Endothelial cell of umbilical vein (primary cell): ENCODE measurements at places on chromosomes 3 and 15. TPM values are rescaled to one million over a fixed set of nuclear protein-coding genes. Genes with fewer than 3 reads are reported as not detected.

DNA sequence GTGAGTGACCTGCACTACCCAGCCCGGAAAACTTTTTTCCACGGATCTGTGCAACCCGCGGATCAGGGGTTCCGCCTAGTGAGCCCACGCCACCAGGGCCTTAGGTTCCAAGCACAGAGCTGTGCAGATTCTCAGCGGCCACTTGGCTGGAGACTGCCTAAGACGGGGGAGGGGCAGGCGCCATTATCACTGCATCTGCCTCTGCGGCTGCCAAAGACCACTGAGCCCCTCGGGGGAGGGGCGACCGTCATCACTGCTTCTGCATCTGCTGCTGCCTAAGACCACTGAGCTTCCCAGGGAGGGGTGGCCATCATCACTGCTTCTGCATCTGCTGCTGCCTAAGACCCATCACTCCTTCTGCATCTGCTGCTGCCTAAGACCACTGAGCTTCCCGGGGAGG, 460.2 kb downstream of the OCA2 start:
- DNase-seq, result no peak

Gene TRAIP
- 11.5 and 13.4 TPM in 2 replicates for total RNA-seq

- no peak for DNase-seq
Observed at GRCh38 chr3:121988146-121988545, 33.9 kb downstream of the ILDR1 start.

GRCh38 chr3:72164635-72164978, 379.7 kb upstream of the PROK2 start:
- no peak for DNase-seq

DNA sequence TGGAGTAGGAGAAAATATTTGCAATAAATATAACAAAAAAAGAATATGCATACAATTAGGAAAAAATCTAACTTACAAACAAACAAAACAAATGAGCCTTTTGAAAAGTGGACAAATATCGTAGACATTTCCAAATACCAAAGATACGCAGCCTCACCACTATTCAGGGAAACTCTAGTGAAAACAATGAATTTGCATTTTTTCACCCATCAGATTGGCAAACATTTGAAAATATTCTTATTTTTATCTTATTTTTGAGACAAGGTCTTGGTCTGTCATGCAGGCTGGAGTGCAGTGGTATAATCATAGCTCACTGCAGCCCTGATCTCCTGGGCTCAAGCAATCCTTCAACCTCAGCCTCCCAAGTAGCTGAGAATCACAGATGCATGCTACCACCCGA, 15.5 kb downstream of the AP3S2 start:
- DNase-seq, result no peak

GRCh38 chr3:131701153-131701770, 198.5 kb upstream of the MRPL3 start:
- DNase-seq, result no peak

DNA sequence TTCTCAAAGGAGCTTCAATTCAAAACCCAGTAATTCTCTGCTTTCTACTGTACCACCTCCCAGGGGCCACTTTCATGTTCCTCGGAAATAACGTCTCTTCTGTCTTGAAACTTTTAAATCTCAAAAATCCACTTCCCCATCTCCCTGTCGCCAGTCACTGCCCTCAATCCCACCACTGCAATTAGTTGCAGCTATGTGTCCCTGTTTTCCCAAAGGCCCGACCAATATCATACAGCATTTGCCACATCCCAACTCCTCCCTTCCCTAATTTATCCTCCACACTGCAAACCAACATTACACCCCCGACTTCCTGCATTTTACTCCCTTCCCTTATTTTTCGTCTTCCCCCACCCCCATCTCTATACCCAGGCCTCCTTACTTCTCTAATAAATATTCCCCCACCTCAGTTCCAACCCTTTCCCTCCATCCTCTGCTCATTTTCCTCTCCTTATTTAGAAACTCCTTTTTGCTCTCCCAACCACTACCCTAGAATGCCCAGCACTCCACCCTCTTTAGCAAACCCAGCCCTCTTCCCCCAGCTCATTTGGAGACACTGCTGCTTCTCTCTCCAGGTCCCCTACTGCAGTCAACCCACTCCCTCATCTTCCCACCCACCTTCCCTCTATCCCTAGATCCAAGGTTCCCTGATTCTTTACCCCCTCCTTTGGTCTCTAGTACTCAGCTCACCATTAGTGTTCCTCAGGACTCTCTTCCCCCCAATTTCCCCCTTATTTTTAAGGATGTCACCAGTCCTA, 1.1 kb downstream of the NPTN start:
- DNase-seq, result peak; percentile 29

GRCh38 chr3:134713671-134714070, 62.8 kb upstream of the KY start:
- DNase-seq, result no peak

Gene ACAN
- not detected in 2 replicates for total RNA-seq

Gene ROBO1
- 14.2 and 26.4 TPM in 2 replicates for total RNA-seq

GRCh38 chr3:166013073-166013679, 176.0 kb upstream of the BCHE start:
- DNase-seq, result peak; percentile 32

DNA sequence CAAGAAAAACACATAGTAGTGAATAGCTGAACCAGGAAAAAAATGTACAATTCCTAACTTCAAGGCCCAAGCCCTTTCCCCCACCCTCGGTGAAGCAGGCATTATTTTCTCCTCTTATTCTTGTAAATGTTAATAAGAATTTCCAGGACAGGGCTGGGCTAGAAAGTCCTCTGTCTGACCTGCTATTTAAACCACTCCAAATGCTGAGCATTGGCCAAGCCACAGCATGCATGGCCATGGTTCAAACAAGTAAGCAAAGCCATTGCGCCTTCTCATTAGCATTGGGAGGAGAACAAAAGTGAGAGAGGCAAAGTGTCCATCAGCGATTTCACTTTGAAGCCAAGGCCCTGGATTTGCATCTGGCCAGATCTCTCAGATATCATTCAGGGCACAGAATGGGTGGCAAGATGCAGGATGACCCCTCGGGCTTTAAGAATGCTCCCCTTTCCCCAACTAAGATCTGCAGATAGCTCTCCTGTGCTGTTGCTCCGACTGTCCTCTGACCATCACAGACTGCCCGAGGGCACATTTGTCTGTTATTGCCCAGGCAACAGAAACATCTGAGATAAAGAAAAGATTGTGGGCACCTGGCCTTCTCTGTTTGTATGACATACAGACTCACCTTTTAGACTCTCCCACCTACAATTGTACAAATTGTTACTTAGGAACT, 46.3 kb downstream of the CEMIP start:
- DNase-seq, result no peak

Gene RPUSD2
- 10.6 and 11.4 TPM in 2 replicates for total RNA-seq

Gene TUSC7
- total RNA-seq, result not detected in 2 replicates

DNA sequence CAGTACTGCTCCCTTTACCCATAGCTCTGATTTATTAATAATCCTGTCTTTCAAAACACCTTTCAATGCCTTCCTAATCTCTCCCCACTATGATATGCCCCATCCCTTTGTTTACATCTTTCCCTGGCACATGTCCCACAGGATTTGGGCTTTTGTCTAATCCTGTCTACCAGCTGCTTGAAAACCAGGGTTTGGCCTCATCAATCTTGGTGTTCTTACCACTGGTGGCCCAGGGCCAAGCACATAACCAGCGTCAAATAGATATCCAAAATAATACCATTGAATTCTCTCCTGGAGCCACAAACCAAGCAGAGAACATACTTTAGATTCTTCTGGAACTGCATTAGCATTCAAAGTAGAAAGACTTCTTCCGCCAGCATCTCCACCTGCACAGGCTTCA, 104.8 kb upstream of the PPP2R3A start:
- no peak for DNase-seq

Gene GABRR3
- total RNA-seq, result not detected in 2 replicates

DNA sequence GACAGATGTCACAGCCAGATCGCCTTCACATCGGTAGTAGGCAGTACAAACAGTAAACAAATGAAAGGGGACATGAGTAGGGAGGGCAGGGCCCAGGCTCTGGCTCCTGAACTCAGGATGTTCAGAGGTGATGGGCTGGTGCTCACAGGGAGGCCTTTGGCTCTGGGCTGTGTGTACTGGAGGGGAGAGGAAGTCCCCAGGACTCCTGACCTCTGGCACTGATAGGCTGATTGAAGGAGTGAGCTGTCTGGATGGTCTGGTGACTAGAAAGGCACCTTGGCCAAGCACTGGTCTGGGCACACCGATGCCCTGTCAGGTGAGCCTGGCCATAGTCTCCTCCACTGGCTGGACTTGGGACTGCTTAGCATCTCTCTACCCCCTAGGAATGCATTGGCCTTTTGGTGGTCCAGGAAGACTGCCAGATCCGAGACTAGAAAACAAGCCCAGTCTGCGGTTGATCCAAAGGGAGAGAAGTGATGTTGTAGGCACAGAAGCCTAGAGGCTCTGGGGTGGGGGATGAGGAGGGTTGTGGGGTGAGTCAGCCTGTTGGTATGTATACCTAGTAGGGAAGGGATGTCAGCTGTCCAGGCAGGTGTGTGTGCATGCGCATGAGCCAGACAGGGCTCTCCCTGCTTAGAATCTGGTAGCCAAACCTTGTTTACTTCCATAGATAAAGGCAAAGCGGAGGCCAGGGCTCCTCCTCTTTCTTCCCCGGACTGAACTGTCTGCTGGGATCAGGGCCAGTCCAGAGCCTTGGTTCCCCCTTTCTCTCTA, 1.9 kb downstream of the SPINT1 start:
- no peak for DNase-seq

Gene GPR62
- 0.15 TPM in 1 of 2 replicates, not detected in the other for total RNA-seq

DNA sequence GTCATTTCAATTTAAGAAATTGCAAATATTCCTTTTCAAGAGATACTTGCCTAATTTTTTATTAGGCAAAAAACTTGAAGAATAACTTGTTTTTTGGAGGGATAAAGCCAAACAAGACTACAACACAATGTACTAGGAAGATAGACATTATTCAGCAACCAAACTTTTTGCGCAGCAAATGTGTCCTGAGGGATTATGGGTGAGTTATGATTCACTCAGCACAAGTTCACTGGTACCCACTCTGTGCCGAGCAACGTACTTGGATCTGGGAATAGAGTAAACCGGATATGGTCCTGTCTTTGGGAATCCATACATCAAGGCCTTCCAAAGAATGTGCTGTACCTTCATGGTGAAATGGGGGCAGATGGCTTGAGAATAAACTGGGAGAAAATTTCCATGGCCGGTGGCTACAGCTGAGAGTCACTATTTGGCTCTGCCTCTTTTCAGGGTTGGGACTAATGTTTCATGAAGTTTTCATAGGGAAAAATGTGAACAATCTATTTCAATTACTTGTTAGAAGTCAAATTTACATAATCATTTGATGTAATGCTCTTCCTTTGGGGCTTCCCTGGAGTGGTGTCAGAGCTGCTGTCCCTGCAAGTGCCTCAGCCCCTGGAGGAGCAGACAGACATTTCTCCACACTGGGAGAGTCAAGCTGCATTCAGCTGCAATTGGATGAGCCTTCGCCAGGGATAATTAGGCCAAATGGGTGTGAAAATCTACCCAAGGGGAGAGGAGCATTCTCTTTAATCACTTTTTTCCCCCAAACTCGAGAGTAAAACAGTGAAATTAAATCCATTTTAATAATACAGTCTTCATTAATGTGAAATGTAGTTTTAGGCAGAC, 315.2 kb downstream of the CLSTN2 start:
- DNase-seq, result no peak

Gene STRIT1
- total RNA-seq, result not detected in 2 replicates

- no peak for DNase-seq
Observed at GRCh38 chr3:183117056-183117455, 17.8 kb upstream of the MCCC1 start.

Gene GHSR
- not detected in 2 replicates for total RNA-seq

DNA sequence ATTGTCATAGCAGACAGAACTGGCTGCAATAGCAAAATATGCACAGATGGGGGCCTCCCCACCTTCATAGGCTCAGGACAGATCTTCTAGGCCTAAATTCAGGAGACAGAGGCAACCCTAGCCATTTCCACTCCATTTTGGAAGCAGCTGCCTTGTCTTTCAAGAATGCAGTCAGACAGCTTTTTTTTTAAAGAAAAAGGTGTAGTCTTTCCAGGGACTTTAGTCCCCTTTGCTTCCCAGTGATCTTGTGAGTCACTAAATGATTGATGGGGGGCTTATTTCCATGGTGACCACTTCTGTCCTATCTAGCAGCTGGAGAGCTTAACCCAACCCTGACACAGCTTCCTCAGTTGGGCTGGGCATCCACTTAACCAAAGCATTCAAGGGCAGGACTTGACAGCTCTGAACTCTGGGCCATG, 165.9 kb downstream of the TPRG1 start:
- no peak for DNase-seq

Gene CFAP100
- total RNA-seq, result not detected in 2 replicates

- no peak for DNase-seq
Observed at GRCh38 chr3:152087153-152087552, 181.6 kb upstream of the MBNL1 start.

Gene SHC4
- total RNA-seq, result 0.20 TPM in 1 of 2 replicates, not detected in the other
